ENCODE measurements at places on chromosomes 13 and 19. TPM values are rescaled to one million over a fixed set of nuclear protein-coding genes. Genes with fewer than 3 reads are reported as not detected.

The ATP8B3 gene
- total RNA-seq = 0.64 TPM

The SIGLEC9 gene
- 14.5 TPM for total RNA-seq

The CPB2 gene
- 74.4 TPM for total RNA-seq

The LRRC8E gene
- 11.0 TPM for total RNA-seq

The LILRB1 gene
- 23.6 TPM for total RNA-seq

The SAFB2 gene
- total RNA-seq = 74.2 TPM

The PTGIR gene
- 12.6 TPM for total RNA-seq

The POLR1G gene
- total RNA-seq = 5.4 TPM

The DIAPH3 gene
- total RNA-seq = 4.6 TPM

The COG3 gene
- total RNA-seq = 26.4 TPM

The ITPKC gene
- 51.6 TPM for total RNA-seq

The RETN gene
- total RNA-seq = 12.5 TPM

- no peak for DNase-seq
Observed at GRCh38 chr13:53405616-53406015, 377.0 kb downstream of the OLFM4 start.

DNA sequence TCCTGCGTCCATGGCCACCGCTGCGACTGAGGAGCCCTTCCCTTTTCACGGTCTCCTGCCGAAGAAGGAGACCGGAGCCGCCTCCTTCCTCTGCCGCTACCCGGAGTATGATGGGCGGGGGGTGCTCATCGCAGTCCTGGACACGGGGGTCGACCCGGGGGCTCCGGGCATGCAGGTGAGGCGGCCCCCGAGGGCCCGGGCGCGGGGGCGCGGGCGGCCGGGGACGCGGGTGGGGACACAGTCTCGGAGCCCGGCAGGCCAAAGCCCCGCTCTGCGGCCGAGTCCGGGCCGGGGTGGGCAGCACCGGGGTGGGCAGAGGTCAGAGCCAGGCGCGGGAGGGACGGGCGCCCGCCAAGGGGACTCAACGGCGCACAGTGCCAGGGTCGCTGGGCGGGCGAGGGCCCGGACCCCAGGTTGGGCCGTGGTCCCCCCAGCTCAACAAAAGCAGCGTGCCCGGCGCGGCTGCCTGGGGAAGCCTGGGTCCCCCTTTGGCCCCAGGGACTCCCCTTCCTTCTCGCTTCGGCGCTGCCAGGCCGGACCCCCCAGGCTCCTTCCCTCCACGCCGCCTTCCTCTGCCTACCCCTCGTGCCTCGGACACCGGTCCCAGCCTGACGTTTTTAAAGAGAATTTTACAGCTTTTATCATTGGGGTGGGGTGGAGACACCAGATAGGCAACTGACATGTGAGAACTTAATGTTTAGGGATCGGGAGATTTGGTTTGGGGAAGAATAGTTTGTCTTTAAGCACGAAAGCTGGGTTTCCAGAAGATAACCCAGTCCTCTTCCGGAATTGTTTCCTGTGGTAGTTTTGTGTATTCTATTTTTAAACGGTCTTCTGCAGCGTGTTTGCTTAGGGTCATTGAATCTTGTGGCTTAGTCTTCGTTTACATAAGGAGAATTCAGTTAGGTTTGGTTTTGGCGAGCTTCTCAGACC, 509 bp downstream of the TPP2 start:
- DNase-seq = no peak

- no peak for DNase-seq
Observed at GRCh38 chr13:101942038-101942437, 459.8 kb downstream of the FGF14 start.

DNA sequence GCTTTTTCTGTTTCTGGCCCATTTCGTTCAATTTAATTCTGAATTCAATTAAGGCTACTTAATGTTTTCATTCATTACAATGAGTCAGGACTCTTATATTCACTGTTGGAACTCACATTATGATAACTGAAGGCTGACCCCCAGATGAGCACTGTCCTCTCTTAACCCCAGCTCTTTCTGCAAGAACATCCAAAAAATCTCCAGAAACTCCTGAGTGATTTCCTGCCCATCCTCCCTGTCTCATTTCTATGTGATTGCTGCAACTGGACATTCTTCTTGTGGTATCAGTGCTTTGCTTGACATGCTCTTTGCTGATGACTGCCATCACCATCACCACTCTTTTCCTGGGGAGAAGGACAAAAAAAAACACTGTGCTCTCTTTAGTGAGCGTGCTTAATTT, 240.3 kb downstream of the SPRY2 start:
- no peak for DNase-seq

DNA sequence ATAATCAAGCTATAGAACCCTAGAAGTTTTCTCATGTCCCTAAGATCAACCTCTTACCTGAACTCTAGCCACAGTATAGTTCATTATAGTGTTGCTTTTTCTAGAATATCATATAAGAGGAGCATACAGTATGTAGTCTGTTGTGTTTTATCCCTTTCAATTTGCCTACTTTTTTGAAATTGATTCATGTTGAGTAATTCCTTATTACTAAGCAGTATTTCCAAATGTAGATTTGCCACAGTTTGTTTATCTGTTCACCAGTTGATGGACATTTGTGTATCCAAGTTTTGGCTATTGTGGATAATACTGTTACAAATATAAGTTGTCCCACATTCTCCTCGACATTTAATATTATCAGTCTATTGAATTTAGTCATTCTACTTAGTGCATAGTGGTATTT, 138.0 kb downstream of the LMO7 start:
- no peak for DNase-seq

DNA sequence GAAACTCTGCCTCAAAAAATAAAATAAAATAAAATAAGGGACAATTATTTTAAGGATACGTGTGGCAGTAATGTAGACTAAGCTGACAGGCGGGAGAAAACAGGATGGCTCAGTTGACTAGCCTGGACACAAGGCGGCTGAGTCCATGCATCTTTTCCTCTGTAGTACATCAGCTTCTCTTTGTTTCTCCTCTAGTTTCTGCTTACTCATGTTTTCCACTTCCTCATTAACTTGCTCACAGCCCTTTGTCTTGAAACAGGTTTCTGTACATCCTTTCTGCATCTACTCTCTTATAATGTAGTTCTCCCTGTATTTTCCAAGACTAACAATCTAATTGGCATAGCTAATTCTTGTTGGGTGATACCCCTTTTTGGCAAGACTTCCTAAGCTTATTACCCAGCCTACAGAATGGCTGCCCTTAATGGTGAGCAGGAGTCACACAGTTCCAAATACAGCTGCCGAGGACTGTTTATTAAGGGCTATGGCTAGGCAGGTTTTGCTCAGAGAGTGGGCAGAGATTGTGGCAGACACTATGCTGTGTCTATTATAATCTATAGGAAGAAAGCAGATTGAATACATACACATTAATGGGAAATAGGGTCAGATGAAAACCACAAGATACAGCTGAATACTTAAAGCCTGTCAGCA, 58.7 kb upstream of the KLF5 start:
- no peak for DNase-seq

DNA sequence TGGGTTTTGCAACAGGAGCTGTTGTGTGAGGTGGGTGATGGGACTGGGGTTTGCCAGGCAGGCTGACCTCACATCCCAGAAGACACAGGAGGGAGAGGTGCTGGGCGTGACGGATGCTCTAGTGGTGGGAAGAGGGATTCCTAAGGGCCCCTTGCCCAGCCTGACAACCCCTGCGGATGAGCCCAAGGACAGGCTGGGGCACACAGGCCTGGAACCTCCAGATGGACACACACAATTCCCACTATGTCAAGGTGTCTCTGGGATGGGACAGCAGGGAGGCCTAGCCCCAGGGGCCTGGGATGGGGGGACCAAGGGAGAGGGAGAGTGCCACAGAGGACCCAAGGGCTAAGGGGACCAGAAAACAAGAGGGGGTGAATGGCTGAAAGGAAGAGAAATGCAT, 191.5 kb downstream of the ZNF536 start:
- no peak for DNase-seq

DNA sequence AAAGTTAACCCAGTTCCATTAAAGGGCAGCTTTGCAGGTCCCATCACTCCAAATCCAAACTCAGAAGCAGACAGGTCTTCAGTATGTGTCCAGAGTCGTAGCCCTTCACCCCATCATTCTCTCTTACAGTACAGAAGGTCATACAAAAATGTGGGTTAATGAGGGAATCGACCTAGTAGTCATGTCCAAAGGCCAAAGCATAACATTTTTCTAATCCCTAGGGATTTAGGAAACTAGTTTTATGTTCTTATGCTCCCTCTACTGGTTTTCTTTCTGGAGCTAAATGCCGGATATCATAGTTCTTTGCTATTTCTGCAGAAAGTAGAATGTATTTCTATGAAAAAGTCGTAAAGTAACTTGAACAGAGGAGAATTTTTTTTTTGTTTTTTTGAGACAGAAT, 72.2 kb downstream of the DHRS12 start:
- DNase-seq = no peak

DNA sequence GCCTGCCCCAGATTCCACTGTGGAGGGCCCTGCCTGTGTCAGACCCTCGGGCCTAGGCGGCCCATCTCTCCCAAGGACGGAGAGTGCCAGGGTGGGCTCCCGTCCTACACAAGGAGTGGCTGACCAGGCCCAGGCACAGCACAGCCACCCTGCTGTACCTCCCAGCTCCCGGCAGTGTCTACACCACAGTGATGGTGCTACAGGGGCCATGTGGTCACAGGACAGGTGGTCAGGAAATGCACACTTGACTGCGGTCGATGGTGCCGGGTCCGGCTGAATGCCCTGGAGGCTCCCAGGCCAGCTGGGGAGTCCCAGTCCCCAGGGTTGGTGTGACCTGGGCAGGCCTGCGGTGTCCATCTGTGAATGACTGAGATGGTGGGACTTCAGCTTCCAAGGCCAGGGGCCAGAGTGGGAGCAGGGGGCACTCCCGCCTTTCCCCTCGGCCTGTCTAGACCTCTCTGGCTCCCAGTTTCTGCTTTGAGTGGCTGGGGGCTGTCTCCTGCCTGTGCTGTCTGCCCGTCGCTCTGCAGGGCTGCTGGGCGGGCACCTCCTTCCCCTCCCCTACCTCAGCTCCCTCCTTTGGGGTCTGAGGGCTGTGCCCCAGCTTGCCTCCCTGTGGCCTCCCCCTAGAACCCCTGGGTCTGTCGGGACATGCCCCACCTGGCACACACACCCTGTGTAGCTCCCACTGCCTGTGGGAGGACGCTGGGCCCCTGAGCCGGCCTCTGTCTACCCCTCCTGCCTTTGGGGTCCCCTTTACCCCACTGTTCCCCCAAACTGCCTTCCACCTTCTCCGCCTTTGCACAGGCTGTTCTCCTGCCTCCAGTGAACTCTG, 12.5 kb downstream of the DDA1 start:
- no peak for DNase-seq

GRCh38 chr19:53647792-53648191, 16.0 kb downstream of the DPRX start:
- no peak for DNase-seq

GRCh38 chr19:13995017-13995728, 10.9 kb downstream of the RFX1 start:
- DNase-seq = no peak

DNA sequence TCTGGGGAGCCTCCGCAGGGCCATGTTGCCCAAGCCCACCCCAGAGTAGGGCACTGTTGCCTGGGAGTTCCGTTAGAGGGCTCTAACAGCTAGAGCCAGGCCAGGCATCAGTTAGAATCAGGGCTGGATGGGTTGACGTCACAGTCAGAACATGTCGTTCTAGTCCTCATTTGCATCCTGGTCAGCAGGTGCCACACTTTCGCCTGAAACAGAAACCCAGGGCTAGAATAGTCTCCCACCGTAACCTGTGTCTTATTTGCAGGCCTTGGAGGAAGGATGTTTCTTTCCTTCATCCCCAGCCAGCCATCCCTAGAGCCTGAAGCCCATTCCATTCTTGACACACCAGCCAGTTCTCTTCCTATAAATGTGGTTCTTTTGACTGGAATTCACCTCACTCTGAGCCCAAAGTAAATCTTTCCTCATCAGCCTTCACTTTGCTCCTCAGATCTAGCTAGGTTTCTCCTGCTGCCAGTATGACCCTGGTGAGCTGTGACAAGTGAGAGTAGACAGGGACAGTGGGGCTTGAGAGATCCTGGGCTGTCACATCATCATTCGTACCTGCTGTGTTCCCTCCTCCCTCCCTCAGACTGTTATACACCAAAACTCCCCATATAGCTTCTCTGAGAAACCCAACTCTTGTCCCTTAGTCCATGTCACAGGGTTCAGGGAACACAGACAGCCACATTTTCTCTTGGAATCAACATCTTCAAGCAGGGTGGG, 12.2 kb upstream of the CCDC97 start:
- no peak for DNase-seq

DNA sequence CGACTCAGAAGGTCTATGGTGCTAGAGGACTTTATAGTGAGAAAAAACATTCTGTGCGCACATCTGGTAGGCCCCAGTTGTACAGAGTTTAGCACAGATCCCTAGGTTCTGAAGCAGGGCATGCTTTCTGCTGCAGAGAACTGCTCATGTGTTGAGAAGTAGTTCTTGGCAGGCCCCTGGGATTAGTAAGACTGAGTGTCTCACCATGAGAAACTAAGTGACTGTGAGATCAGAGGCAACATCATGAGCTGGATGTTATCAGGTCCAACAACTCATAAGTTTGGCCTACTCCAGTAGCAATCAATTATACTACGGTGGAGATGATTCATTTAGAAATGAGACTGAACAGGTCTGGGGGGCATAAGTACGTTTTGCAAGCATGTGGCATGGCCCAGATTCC, 507.4 kb upstream of the KLF12 start:
- DNase-seq = no peak

DNA sequence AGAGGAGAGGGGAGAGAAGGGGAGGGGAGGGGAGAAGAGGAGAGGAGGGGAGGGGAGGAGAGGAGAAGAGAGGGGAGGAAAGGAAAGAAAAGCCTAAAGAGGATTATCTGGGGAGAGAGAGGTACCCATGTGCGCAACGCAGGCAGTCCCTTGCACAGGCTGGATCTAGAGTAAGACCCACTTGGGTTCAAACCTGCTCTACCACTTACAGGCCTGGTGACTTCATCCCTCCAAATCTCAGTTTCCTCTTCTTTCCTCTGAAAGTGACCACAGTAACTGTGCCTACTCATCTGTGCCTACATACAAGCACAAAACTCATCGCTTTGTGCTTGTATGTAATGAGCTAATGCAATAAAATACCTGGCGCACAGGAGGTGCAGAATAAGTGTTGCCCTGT, 732 bp upstream of the MAP1S start:
- DNase-seq = no peak

GRCh38 chr13:80830431-80830830, 489.5 kb upstream of the SPRY2 start:
- DNase-seq = no peak

DNA sequence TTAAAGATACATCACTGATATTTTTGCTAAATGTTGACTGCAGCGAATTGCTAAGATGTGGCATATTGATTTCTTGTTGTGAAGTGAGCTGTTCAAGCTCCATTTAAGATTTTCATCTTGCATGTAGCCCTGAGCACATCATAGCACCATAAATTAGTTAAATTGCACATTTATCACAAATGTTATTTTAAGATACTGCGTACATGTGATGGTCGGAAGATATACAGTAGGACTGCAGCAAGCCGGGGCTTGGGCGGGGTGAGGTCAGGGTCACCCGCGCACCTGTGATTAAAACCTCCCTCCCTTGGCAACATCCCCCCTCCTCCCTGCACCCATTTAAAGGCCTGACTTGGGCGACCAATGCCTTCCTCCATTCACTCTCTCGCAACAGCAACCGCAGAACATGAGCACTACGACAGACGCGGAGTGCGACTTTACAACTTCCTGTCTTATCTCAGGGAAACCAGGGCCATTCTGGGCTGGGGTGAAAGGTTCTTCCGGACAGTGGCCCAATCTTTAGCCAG, 76.6 kb downstream of the TSHZ3 start:
- peak; percentile 32 for DNase-seq

- DNase-seq = no peak
Observed at GRCh38 chr19:17225053-17225452, 973 bp upstream of the OCEL1 start.

GRCh38 chr13:85666356-85666755, 132.9 kb downstream of the SLITRK6 start:
- DNase-seq = no peak

- DNase-seq = no peak
Observed at GRCh38 chr19:3580156-3580934, 4.9 kb upstream of the GIPC3 start.
